ENCODE measurements at places on chromosomes 4 and X. TPM values are rescaled to one million over a fixed set of nuclear protein-coding genes. Genes with fewer than 3 reads are reported as not detected.
A peak's percentile ranks its signal among the peaks of the same experiment; 100 is the strongest.

- no peak for DNase-seq
Observed at GRCh38 chr4:183343730-183344129, 21.5 kb upstream of the CLDN24 start.

DNA sequence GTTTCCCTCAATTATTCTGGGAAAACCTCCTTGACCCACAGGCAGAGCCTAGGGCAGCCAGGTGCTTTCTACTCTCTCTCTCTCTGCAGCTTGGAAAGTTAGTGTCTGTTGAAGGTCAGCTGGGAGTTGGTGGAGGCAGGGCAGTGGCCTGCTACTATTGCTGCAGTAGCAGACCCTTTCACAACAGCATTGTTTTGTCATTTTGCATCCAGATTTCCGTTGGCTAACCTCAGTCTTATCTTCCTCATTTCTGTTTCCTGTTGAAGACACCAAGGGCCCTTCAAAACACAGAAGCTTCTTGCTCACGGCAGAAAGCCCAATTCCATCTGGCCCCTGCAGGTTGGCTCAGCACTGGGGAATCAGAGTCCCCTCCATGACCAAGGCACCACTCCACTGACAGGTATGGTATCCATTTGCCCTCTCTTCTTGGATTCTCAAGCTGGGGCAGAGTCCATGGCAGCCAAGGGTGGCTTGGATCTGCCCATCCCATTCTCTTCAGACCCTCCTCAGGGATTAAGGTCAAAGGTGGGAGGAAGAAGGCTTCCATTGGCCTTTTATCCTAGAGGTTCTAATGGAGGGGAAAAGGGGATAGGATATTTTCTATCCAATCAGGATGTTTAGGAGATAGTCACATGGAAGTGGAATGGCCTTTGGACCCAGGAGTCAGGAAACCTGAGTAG, 24.6 kb downstream of the VSIG4 start:
- no peak for DNase-seq

DNA sequence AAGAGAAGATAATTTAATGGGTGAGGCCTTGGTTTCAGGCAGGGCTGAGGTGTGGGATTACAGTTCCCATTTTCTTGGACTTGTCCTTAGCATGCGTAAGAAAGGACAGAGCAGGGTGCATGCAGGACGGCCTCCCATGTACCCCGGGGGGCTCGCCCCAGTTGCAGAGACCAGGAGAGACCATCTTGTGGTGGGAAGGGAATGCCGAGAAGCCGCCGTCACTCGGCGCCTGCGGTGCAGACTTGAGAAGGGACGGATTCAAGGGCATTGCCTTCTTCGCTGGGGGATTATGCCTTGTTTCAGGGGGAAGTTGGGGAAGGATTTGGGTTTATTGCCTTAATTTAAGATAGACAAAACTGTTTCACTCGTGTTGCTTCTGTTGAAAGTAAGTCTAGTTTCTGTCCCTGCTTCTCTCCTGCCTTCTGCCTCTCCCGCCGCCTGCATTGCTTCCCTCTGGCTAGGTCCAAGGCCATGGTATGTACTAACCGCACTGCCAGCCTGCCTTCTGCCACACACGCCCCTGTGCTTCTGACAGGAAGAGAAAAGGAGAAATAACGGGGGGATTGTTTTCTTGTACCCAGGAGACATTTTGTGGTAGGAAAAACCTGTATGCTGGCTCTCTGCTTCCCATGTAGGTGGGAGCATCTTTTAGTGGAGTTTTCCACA, 175.9 kb downstream of the DCLK2 start:
- DNase-seq, result no peak

The PCSK1N gene
- total RNA-seq, result 0.42 TPM

The VCX gene
- not detected for total RNA-seq

The AMBN gene
- not detected for total RNA-seq

- DNase-seq, result peak; percentile 90
Observed at GRCh38 chr4:56799824-56800756, 21.4 kb downstream of the SPINK2 start.

- no peak for DNase-seq
Observed at GRCh38 chrX:140723121-140723715, 13.7 kb downstream of the LINC00632 start.

DNA sequence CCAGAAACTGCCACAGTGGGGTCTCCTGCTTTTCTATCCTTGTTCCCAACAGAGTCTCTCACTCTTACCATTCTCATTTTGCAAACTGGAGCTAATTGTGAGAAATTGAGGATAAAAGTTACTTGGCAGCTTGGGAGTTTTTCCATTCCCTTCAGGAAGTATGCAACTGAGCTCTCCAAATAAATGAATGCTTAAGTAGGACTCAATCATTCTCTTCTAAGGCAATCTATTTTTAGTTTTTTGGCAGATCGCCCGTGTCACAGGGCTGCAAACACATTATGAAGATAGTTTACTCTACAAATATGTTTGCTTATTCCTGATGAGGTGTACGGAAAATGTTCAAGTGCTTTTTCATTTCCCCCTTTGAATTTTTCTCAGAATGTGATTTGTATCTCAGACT, 5.3 kb downstream of the ASB11 start:
- peak; percentile 88 for DNase-seq

The FHDC1 gene
- 0.68 TPM for total RNA-seq

- no peak for DNase-seq
Observed at GRCh38 chrX:107154787-107155620, 36.4 kb upstream of the RBM41 start.

GRCh38 chr4:140229881-140230280, 75.9 kb upstream of the MAML3 start:
- DNase-seq, result no peak

The CXCL13 gene
- total RNA-seq, result not detected

DNA sequence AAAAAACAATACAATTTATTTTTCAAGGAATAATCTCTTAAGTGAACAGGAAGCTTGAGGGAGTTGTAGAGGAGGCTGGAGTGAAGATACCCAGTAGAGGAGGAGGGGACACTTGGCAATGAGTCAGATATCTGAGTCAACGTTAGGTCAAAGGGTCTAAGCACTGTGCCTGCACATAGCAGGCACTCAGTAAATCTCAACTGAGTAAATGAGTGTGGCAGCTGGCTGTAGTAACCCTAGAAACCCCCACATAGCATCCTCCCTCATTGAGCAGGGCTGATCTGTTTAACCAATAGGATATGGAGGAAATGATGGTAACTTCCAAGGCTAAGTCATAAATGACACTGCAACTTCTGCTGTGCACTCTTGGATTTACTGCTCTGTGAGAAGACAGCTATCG, 186.0 kb upstream of the FAM241A start:
- peak; percentile 23 for DNase-seq

DNA sequence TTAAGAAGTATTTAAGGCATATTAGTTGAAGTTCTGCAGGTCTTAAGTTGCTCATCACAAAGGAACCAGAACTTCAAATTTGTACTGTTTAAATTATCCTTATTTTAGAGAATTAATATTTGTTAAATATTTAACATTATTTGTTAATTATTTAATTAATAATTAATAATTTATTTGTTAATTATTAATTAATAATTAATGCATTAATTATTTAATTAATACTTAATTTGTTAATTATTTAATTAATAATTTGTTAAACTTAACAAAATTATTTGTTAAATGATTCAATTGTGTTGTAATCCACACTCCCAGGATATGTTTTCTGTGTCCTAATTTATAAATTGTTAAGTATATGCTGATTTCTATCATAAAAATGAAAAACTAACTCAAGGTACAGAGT, 129.4 kb downstream of the GLRA3 start:
- no peak for DNase-seq

Measured in dermis blood vessel endothelial cell (primary cell).